Glomerular endothelial cell (primary cell): ENCODE measurements at places on chromosomes 7 and 10. TPM values are rescaled to one million over a fixed set of nuclear protein-coding genes. Genes with fewer than 3 reads are reported as not detected.

The TRPV5 gene
- not detected in 2 replicates for total RNA-seq

The SFTPD gene
- not detected in 2 replicates for total RNA-seq

The STK31 gene
- total RNA-seq, result 0.05 TPM in 1 of 2 replicates, not detected in the other

The TEX47 gene
- not detected in 2 replicates for total RNA-seq

The KCND2 gene
- 1.3 and 2.1 TPM in 2 replicates for total RNA-seq

The CELF2 gene
- total RNA-seq, result 31.3 and 37.6 TPM in 2 replicates

The NT5C3A gene
- total RNA-seq, result 11.1 and 18.8 TPM in 2 replicates

The OR2A5 gene
- total RNA-seq, result not detected in 2 replicates

The TMEM229A gene
- not detected in 2 replicates for total RNA-seq

The SLC39A12 gene
- total RNA-seq, result not detected in 2 replicates

The HOXA2 gene
- total RNA-seq, result 0.24 and 0.82 TPM in 2 replicates

The FAM200A gene
- 3.2 and 3.8 TPM in 2 replicates for total RNA-seq
